Stimulated activated CD8-positive, alpha-beta memory T cell treated with anti-CD3 and anti-CD28 coated beads, Interleukin-4, amount 100 ng/mL, for 1 hour (primary cell): ENCODE measurements at places on chromosomes 7 and 10.

DNA sequence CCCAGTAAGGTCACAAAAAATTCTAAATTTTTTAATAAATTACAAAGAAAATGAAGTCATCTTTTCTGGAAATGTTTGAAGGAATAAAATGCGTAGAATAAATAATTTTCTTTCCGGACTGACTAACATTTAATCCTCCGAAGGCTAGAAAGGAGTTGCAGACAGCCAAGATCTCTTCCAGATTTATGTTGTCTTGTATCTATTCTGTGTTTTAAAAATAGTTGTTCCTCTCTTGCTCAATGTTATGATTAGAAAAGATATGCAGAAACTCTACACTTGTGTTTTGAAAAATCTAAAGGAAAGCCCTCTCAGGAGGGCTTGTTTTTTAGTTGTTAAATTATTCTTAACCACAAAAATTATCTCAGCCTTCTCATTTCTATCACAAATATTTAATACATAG is 70.7 kb downstream of the MACC1 start:
- no peak for DNase-seq

DNA sequence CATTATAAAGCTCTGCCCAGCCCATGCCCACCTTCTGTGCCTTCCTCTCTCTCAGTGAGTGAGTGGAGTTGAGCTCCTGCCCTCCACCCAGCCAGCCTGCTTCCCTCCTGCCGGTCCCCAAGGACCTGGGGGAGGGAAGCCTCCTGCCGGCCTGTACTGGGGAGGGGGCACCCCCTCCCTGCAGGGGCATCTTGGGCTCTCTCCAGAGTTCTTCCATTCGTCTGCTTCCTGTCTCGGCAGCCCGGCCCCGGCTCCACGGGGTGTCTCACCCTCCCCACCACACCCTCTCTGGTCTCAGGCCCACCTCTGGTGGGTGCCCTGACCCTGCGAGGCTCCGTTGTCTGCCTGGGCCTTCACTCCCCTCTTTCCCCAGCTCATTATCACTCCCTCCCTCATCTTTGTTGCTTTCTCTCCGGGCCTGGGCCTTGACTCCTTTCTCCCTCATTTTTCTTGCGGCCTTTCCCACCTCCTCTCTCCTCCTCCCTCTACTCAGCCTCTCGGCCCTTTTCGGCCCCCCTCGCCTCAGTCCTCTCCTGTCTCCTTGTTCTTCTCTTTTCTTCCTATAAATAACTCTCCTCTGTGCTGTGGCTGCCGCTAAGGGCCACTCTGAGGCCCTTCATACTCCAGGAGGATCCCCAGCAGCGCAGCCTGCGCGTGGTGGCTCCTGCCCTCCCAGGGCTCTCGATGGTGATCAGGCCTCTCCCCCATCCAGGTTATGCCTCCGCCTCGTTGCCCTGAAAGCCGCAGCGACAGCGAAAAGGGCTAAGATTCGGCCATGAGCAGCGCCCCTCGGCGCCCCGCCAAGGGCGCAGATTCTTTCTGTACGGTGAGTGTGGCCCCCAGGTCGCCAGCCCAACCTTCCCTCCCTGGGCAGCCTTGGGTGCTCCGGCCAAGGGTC is 2.1 kb downstream of the SLC4A2 start:
- DNase-seq = no peak

GRCh38 chr7:115356999-115357702 is 435.3 kb downstream of the MDFIC start:
- DNase-seq = no peak

- no peak for DNase-seq
These were observed 554.4 kb downstream of the PTPRN2 start for GRCh38 chr7:158033196-158033595.

DNA sequence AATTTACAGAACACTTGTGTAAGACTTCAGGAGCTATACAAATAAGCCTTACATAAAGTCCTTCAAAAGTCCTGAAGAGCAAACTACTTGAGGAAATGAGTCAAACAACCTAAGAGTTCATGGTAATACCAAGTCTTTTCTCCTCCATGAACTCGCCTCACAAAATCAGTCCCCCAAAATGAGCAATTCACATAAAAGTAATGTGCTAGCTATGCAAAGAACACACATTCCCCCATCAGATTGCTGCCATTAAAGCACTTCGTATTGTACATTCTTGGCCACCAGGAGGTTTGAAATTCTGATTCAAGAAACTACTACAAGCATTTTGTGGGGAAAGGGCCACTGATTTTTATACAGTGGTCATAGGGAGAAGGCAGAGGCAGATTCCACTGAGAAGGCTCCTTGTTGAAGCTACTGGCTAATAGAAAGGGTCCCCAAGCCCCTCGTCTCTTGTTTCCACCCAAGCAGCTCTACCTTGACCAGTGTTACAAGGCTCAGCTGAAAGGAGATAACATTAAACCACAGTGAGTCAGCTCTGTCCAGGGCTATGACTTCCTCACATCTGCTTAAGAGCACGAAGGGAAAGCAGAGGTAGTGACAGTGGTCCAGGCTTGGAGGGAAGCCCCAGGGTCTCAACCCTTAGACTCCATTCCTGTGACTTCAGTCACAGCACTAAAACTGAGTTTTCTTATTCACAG is 115.2 kb upstream of the CDK1 start:
- no peak for DNase-seq

DNA sequence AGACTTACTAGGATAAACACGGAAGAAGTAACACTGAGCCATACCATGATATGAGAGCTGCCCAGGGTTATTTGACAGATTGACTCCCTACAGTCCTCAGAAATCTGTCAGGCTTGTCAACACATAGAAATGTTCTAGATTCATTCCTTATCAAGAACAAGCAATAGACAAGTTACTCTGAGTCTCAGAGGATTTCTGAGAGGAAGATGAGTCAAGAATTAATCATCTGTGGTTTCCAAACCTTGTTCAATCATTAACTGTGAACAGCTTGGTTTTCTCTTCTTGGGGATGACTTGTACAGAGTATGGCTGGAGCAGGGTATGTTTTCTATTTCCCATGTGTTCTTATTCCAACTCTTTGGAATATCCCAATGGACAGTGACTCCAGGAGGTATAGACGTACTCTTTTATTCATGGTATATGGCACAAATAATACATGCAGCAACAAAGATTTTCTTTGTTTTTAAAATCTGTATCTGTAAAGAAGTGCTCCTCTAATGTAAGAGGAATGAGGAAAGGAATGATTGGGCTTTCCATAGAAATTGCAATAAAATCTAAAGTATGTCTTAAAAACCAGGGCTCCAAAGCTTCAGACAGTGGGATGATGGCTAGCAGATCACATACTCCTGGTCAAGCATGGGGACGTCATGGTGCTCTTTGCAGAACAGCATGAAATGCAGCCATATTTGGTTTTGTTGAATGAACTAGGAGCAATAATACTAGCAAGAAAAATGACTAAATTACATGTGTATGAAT is 11.9 kb upstream of the SFR1 start:
- no peak for DNase-seq

GRCh38 chr10:130027716-130028464 is 63.8 kb upstream of the EBF3 start:
- DNase-seq = no peak

- DNase-seq = no peak
These were observed 228.5 kb downstream of the SLC25A13 start for GRCh38 chr7:96093435-96093834.

DNA sequence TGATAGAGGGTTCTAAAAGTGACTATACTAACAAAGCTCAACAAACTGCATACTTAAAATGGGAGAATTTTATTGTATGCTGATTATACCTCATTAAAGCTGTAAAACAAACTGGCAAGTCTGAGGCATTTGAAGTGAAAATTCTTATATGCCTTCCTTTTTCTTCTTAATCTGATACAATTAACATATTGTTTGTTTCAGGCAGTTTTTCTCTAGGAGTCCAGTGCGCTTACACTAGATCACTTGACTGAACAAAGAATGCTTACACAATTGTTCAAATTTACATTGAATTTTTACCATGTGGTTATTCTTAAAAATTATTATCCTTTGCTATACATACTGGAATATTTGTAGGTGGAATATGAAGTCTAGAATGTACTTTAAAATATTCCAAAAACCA is 89.0 kb downstream of the GLCCI1 start:
- DNase-seq = no peak

GRCh38 chr10:21402606-21403083 is 122.8 kb downstream of the SKIDA1 start:
- DNase-seq = no peak

DNA sequence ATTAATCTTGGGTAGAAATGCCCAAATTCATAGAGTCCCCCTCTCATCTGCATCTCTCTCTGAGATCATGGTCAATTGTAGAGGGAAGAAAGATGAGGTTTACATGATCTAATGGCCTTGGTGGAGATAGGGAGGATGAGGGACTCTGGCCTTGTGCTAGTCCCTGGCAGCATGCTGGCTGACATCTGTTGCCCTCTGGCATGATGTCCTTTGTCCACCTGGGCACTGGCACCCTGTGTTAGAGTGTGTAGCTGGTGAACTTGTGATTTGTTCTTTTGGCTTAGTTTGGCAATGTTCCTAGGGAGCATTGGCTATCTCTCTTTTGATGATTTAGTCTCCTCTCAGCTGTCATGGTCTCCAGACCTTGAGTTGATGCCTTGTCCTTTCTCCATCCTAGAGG is 103.2 kb downstream of the DYNC1I1 start:
- DNase-seq = no peak

DNA sequence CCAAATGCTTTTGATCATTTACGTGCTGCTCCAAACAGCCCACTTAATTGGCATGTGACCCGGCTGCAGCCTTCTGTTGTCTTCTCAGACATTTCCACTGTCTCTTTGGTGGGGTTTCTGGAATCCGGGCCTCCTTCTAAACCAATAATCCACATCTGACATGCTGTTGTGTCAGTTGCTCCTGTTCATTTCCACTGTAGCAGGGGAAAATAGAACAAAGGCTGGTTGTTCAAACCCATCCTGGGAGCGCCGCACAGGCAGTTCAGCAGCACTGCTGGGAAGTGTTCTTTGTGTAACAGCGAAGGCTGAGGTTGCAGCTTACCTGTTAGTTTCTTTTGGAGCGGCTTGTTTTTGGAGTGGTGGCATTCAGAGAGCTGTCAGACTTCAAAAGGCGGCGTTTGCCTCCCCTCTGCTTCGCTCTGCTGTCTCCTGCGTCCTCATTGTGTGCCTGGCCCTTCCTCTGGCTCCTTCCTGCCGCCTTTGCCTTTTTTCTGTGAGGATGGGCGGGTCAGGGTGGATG is 149.4 kb downstream of the SNX10 start:
- no peak for DNase-seq

- DNase-seq = no peak
These were observed 70.1 kb upstream of the RAB11FIP2 start for GRCh38 chr10:118116715-118117449.

DNA sequence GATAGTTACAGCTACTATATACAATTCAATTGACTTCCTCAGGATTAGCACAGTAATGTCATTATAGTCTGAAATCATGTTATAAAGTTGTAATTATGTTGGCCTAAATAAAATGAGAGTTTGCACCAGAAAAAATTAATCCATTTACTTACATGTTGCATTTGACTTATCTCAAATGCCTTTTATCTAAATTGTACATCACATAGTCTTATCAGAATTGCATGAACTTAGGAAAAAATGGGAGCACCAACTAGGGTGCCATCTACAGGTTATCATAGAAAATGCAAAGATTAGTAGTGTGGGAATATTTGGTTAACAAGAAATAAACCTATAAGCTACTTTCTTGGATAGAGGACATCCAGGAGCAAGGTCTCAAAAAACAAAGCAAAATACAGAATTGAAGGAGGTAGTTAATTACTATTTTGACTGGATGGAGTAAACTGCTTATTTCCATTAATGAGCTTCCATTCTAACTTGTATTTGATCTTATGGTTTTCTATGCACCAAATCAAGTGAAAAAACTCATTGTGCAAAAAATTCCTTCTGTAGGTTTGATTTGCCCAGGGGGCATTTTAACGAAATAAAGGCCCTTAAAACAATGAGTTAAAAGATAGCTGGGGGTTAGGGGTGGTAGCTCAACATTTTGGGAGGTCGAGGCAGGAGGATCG is 60.0 kb upstream of the ORC5 start:
- DNase-seq = no peak

- no peak for DNase-seq
These were observed 957.0 kb downstream of the LRMDA start for GRCh38 chr10:76388321-76389023.

- DNase-seq = no peak
These were observed 124.7 kb upstream of the UNC5B start for GRCh38 chr10:71087622-71088021.

- DNase-seq = no peak
These were observed 24.9 kb downstream of the PAXIP1 start for GRCh38 chr7:154978017-154978416.

DNA sequence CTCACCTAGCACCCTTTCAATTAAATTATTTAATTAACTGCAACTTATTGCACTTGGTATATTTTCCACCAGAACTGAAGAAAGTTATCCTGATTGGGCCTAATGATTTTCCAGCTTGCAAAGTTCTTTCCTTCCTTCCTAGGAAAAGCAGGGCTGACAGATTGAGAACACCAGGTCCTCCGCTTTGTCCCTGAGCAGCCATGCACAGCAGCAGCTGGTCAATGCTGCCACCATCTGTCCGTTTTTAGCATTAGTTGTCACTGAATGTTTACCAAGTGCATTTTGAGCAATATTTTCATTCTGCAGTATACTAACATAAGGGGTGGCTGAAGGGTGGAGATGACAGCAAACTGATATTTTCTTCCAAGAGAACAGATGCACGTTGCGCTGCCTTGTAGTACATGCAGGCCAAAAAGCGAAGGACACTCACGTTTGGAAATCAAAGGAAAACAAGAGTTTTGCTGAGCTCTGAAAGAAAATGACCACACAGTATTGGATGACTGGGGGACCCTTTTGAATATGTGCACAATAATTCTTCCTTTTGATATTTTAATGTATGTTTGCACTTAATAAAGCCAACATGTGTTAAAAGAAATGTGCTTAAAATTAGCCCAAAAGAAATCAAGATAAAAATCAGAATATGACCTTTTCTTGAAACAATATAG is 248.8 kb upstream of the PTN start:
- no peak for DNase-seq

DNA sequence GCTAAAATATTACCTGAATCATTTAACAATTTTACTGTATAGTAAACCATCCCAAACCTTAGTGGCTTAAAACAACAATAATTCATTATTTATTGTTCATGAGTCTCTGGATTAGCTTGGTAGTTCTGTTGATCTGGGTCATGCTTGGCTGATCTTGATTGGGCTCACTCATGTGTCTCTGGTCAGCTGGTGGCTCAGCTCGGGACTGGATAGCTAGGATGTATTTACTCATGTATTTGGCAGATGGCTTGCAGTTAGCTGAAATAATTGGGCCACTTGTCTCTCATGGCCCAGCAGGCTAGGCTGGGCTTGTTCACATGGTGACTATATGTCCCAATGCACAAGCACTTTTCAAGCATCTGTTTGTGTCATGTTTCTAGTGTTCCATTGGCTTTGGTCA is 262.8 kb downstream of the BBS9 start:
- no peak for DNase-seq

- DNase-seq = no peak
These were observed 349.8 kb downstream of the SDK1 start for GRCh38 chr7:3650844-3651243.

GRCh38 chr7:28032738-28033380 is 147.7 kb downstream of the JAZF1 start:
- no peak for DNase-seq

GRCh38 chr7:103944230-103944900 is 45.1 kb downstream of the RELN start:
- no peak for DNase-seq

GRCh38 chr7:138431517-138431916 is 28.5 kb upstream of the TRIM24 start:
- DNase-seq = no peak
